ENCODE measurements at places on chromosomes 12 and 14.

- DNase-seq: peak; percentile 43
Observed at GRCh38 chr14:32896979-32897697, 41.5 kb upstream of the NPAS3 start.

GRCh38 chr14:97180304-97181200, 383.4 kb downstream of the VRK1 start:
- no peak for DNase-seq

- no peak for DNase-seq
Observed at GRCh38 chr12:26277506-26278246, 82.3 kb downstream of the SSPN start.

GRCh38 chr12:40056373-40056772, 49.5 kb downstream of the SLC2A13 start:
- no peak for DNase-seq

DNA sequence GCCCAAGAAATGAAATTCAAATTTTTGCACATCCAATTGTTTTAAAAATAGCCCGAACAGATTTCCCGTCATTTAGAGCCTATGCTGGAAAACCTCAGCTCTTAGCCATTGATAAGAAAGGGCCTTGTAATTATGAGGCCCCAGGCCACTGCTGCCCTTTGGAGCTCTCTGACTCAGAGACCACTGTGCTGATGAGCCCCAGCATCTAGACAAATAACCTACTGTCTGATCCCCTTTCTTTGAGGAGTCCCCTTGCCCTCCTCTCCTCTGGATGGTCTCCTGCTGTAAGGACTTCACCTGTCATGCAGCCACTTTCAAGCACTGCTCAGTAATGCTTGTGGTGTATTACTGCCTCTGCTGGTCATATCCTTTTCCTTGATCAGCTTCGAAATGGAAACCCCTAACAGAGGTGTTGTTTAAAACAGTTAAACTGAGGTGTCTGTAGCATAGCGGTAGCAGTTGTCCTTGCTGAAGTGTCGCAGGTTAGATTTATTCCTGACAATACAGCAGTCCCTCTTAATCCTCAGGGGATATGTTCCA, 159.9 kb upstream of the SRRM4 start:
- DNase-seq: no peak

DNA sequence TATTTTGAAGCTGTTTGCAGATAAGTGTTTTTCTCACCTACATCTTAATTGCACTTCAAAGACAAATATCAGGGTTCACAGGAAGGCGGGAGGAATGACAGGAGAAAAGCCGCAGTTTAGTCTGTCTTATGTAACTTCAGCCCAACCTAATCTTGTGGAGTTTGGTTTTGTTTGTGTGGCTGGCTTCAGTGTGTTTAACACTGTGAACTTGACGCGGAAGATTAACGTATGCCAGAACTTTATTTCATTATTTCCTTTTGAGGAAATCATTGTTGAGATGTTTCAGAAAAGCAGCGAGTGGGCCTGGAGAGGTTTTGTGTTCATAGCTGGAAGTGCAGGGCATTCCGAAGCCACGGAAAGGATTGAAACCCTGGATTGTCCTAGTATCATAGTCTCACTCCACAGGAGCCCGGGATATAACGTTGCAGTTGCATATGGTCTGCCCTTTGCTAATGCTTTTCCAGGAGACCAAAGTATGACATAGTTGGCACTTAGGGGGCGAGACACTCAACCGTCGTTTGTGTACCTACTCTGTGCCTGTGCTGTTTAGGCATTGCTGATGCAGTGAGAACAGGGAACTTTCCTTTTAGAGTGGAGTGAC, 2.0 kb downstream of the PELI2 start:
- peak; percentile 59 for DNase-seq

GRCh38 chr14:80518173-80518572, 306.9 kb upstream of the DIO2 start:
- no peak for DNase-seq

- DNase-seq: no peak
Observed at GRCh38 chr14:28760431-28760996, 6.1 kb upstream of the FOXG1 start.

DNA sequence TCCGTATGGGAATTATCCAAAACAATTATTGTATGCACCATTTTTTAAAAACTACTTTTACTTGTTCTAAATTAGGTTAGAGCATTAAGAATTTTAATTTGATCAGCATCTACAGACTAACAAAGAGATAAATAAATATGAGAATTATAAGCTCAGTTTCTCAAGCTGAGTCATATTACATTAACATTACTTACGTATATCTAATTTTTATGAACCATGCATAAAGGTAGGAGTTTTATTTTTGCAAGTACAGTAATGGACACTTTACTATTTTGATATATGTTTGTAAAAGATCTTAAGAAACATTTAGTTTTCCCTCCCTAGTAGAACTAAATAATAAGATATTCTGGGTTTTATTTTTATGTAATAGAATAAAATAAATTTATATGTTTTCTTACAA, 410.1 kb downstream of the TMEM117 start:
- no peak for DNase-seq

- peak; percentile 92 for DNase-seq
Observed at GRCh38 chr12:70733385-70733784, 96.2 kb upstream of the PTPRB start.

DNA sequence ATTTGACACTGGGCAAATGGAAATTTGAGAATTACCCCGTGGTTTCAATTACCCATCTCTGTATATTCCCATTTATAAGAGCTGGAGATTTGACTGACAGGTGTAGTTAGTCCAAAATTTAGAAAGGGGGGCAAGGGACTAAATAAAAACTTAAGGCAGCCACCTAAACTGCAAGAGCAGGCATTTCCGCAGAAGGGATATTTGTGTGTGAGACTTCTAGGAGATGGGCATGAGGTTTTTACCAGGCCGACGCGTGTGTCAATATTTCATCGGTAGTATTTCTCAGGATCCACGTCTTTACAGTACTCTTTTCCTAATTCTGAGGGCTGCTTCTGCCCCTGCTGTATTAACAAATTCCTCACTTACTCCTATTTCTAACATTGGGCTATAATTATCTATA, 1.4 kb downstream of the FAR2 start:
- DNase-seq: no peak

DNA sequence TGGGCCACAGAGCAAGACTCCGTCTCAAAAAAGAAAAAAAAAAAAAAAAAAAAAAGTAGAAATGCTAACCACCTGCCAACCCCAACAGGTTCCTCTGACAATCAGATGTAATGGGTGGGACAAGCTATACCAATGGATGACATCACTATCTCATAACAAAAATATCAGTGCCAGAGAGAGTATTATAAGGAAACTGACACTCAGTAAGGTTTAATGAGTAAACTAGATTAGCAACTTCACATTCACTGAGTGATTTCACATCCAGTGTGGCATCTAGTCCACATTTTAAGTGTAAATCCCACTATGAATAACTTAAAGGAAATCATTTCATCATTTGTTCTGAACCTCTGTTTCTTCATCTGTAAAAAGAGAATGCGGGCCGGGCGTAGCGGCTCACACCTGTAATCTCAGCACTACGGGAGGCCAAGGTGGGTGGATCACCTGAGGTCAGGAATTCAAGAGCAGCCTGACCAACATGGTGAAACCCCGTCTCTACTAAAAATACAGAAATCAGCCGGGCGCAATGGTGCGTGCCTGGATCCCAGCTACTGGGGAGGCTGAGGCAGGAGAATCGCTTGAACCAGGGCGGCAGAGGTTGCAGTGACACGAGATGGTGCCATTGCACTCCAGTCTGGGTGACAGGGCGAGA, 1.8 kb downstream of the SART3 start:
- DNase-seq: no peak

GRCh38 chr12:52684431-52684830, 4.2 kb upstream of the KRT1 start:
- no peak for DNase-seq

DNA sequence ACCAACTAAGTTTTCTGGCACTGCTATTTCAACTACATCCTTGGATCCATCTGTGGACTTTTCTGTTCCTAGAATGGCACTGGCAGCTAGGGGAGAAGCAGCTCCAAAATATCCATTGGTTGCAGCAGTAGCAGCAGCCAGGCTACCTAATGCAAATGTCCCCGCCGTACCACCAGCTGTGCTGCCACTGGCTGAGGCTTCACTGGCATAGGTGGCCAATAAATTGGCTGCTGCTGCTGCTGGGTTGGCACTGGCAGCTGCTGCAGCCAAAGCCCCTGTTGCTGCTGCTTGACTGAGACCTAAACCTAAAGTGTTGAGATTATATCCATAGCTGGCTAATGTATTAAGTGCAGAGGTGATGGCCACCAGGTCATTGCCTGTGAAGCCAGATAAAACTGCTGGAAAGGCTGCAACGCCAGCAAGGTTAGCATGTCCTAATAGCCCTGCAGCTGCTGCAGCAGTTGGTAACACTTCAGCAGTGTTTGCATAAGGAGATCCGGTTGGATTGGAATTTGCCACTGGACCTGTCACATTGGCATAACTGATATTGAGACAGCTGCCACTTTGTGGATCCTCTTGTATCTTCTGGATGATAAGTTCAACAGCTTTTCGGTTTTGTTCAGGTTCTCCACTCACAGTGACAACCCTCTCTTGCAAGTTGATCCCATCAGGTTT, 149.5 kb downstream of the NOVA1 start:
- no peak for DNase-seq

- no peak for DNase-seq
Observed at GRCh38 chr12:52023976-52024688, 17.4 kb downstream of the TAMALIN start.

- no peak for DNase-seq
Observed at GRCh38 chr12:87782838-87783237, 246.4 kb downstream of the C12orf50 start.

DNA sequence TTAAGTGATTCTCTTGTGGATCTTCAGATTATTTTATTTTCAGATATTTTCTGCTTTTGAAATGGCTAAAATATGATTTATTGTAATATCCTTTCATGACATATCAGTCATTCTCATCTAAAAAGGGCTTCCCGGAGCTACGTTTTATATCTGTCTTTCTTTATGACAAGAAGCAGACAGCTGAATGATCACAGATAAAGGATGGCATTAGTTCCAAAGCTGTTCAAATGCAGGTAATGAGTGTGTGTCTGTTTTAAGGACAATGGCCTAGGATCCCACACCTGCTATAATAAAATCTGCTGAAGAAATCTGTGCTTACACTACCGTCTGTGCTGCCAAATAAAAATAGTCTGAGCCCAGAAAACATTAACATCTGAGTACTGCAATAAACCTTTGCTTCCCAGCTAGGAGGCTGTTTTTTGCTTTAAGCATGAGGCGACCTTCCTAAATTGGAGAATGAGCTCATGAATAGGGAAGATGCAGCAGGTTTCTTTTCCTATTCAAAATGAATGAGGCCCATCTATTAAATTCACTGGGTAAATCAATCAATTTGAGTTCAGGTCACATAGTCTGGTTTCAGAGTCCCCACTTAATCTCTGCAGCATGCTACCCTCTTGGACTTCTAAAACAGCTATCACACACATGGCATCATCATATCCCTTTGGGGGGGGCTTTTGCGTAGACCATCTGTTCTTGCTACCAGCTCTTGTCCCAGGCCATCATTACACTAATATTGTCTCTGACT, 498.5 kb downstream of the NELL2 start:
- no peak for DNase-seq

- DNase-seq: no peak
Observed at GRCh38 chr14:34671716-34672115, 41.8 kb upstream of the SNX6 start.

- no peak for DNase-seq
Observed at GRCh38 chr12:130700492-130701401, 15.4 kb downstream of the RIMBP2 start.

DNA sequence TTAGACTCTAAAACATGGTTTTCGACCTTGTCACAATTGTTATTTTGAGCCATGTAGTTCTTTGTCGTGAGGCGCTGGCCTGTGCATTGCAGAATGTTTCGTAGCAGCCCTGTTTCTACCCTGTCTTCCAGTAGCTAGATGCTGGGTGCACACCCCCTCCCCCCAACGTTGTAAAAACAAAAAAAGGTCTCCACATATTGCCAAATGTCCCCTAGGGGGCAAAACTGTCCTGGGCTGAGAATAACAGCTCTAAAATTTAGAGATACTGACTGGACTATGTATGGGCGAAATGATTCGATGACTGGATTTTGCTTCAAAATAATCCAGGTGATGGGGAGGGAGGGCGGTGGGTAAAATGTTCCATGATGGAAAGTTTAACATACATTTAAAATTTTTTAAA, 126.1 kb upstream of the FUT8 start:
- no peak for DNase-seq

- peak; percentile 89 for DNase-seq
Observed at GRCh38 chr12:116599285-116600136, 40.3 kb downstream of the MAP1LC3B2 start.

DNA sequence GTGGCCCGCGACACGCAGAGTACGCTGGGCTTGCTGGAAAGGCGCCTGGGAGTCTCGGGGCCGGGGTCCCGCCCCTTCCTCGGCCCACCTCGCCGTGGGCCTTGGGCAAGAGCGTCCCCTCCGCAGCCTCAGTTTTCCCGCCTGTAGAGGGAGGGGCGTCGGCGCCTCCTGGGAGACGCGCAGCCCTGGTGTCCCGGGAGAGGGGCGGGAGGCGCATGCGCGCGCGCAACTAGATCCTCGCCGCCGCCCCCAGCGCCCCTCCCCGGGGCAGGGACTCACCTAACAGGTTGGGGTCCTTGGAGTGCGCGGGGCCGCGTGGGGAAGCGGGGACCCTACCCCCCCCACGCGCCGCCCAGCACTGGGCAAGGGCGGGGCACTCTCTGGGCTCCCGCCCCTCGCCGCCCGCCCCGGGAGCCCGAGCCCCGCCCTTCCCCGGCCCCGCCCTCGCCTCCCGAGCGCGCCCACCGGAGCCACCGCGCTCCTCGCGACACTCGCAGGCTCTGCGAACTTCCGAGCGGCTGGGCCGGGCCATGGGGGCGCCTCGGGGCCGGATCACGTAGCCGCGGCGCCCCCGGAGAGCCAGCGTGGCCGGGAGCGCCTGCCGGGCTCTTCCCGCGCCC, at the start of gene KIF26A:
Gene KIF26A (plus strand): TSS at position 490 of the 620 bp plus-strand sequence. CDS start 136 bp downstream, outside the sequence.
- DNase-seq: peak; percentile 26

GRCh38 chr12:115998119-115998633, 279.3 kb downstream of the MED13L start:
- peak; percentile 85 for DNase-seq

DNA sequence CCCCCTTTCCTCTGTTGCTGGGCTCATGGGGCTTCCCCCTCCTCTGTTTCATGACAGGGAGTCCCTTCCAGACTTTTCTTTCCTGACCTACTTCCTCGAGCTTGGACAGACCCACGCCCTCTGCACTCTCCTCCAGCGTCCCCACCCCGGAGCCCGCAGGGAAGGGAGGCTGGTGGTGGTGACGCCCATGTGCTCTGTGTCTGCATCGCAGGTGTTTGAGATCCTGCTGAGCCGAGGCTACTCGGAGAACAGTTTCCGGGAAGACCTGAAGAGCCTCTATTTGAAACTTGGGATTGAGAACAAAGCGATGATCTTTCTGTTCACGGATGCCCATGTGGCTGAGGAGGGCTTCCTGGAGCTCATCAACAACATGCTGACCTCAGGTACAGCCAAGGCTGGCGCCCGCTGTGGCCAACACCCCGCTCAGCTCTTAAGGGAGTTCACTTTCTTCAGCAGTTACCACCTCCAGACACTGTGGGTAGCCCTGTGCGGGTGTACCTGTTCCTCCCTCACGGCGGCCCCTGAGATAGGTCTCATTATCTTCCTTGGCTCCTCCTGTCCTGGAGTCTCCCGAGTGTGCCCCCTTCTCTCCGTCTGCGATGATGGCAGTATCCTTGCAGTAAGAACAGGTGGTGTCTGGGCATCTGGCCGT, 85.6 kb downstream of the CCDC92 start:
- no peak for DNase-seq

- peak; percentile 53 for DNase-seq
Observed at GRCh38 chr14:70416338-70416724, 559 bp downstream of the SYNJ2BP start.

GRCh38 chr12:66140731-66141130, 10.2 kb upstream of the LLPH start:
- DNase-seq: peak; percentile 26

All from adipocyte (in vitro differentiated cells).